Stimulated activated CD4-positive, alpha-beta T cell treated with anti-CD3 and anti-CD28 coated beads, Interleukin-15, amount 100 ng/mL, for 1 hour (primary cell): ENCODE measurements at places on chromosomes 11 and 22.

DNA sequence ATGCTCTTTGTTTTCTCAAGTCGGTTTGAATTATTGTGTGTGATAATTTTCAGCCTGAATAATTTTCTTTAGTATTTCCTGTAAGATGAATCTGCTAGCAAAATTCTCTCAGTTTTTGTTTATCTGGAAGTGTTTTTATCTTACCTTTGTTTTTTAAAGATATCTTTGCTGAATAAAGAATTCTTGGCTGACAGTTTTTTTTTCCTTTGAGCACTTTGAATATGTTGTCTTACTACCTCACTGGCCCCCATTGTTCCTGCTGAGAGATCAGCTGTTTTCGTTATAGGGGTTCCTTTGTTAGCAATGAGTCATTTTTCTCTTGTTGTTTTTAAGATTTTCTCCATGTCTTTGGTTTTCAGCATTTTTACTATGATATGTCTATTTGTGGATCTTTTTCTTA is 63.0 kb downstream of the HORMAD2 start:
- no peak for DNase-seq

GRCh38 chr11:114478001-114478410 is 38.7 kb downstream of the REXO2 start:
- no peak for DNase-seq

GRCh38 chr22:37433786-37434185 is 6.5 kb upstream of the ELFN2 start:
- no peak for DNase-seq

DNA sequence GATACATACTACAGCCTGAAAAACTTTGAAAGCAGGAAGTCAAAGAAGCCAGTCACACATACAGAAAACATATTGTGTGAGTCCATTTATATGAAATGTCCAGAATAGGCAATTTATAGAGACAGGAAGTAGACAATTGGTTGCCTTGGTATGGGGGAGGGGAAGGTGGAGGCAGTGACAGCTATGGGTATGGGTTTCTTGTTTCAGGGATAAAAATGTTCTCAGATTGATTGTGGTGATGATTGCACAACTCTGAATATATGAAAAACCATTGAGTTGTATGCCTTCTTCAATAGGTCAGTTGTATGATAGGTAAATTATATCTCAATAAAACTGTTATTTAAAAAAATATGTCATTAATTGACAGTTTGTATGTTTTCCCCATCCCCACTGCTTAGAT is 137.6 kb downstream of the SNX19 start:
- no peak for DNase-seq

- no peak for DNase-seq
Observed at GRCh38 chr11:14018441-14018840, 55.9 kb downstream of the SPON1 start.

DNA sequence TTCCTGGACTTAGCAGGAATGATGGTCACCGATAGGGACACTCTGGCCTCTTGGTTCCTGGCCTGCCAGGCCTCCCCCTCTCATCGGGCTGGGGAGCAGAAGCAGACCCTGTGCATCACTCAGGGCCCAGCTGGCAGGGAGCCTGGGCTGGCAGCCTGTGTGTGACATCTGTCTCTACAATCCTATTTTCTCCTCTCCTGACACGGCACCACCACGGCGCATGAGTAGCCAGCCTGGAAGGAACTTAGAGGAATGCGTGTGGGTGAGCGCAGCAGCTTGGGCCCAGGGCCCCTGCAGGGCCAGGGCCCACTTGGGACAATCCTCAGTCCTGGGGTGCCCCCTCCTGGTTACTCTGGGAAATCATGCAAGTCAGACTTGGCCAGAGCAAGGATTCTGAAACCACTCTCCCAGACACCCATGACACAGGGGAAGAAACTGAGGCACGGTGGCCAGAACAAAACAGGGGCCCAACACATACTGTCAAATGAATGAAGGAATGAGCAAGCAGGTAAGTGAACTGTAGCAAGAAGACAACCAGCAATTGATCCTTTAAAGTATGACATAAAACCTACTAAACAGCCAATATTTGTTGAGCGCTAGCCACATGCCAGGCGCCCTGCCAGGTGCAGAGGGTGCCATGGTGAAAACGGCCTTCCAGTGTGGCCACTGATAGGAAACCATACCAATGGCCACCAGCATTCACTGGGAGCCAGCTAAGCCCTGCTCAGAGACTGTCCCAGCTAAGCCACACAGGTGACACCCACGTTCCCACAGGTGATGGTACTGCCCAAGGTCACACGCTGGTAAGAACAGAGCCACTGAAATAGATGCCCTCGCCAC is 13.3 kb downstream of the RSPH14 start:
- DNase-seq: peak; percentile 52

DNA sequence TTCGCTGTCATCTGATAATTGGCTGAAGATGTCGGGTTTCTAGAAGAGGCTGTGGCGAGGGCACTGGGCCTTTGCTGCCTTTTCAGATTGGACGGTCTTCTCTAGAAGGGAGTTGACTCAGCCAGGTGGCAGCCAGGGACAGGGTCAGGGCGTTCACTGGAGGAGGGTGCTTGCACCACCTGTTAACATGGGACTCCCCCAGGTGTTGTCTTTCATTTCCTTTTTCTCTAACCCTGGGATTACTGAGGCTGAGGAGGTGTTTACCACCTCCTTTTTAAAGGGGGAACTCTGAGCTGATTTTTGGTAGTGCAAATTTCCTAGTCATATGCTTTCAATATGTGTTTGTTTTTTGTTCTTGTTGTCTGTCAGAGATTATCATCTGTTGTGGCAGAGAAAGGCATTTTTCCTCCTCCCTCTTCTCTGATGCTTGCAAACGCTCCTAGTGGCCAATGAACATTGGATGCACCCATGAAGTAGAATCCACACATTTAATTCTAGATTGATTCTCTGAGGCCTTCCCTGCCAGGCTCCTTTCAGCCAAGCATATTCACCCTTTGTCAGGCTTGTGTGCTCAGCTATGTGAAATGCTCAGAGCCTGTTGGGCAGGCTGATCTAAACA is 54.1 kb downstream of the LDLRAD3 start:
- DNase-seq: no peak

GRCh38 chr11:69915501-69916250 is 96.5 kb upstream of the FGF3 start:
- no peak for DNase-seq

DNA sequence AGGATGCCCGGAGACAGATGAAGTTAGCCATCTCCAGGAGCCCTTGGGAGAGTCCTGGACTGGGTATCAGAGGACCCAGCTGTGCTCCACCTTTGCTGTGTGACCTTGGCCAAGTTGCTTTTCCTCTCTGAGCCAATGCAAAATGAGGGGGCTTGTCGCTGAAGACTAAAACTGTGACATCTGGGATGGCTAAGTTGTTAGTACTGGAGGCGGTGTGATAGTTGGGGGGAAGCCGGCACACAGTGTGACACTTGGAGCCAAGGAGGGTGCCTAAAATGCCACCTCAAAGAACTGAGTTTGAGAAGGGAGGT is 481 bp downstream of the INPP5J start:
- DNase-seq: no peak

DNA sequence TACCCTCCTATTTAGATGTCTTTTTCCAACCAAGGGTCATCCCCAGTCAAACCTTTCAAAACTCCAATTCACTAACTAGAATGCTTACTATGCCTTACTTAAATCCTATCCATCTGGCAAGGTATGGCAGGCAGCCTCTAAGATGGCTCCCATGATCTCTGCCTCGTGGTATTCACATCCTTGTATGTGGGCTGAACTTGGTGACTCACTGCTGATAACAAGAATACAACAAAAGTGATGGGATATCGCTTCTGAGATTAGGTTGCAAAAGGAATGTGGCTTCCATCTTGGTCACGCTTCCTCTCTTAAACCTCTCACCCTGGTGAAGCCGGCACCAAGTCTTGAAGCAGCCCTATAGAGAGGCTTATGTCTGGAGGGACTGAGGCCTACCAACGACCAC is 29.6 kb upstream of the UPB1 start:
- no peak for DNase-seq

- DNase-seq: no peak
Observed at GRCh38 chr11:19077965-19078364, 17.4 kb upstream of the MRGPRX2 start.

- no peak for DNase-seq
Observed at GRCh38 chr22:37082251-37082873, 27.2 kb downstream of the TMPRSS6 start.

DNA sequence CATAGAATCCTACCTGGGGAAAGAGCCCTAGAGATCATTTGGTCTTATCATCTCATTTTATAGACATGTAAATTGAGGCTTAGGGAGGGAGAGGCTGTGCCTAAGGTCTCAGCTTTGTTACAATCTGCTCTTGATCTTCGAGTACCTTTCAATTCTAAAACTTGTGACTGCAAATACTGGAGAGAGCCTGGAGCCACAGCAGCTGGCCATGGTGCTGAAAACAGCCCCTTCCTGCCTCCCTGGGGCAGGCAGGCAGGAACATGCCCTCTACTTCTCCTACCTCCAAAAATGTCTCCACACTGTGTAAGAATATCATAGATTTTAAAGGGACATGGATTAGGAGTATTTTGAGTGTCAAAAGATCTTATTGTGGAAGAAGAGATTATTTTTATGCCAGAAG is 52.2 kb downstream of the C22orf42 start:
- no peak for DNase-seq

DNA sequence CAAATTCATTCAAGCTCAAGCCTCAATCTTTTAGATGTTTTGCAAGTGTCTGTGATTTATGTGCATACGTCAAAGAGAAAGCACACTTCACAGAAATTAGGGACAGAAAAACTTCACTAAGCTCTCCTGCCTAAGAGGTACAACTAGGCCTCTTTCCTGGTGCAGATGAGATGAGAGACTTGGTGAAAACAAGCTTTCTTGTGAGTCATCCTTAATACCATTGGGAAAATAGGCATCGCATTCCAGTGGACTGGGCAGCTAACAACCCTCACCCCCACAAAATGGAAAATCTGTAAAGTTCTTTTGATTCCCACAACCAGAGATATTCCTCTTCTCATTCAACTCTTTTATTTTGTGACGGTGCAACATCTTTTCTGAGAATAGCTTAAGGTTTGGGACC is 1110.4 kb upstream of the CCDC90B start:
- no peak for DNase-seq

- DNase-seq: no peak
Observed at GRCh38 chr11:96228473-96228891, 114.5 kb downstream of the MAML2 start.

GRCh38 chr11:33912405-33913361 is 20.8 kb upstream of the LMO2 start:
- no peak for DNase-seq

DNA sequence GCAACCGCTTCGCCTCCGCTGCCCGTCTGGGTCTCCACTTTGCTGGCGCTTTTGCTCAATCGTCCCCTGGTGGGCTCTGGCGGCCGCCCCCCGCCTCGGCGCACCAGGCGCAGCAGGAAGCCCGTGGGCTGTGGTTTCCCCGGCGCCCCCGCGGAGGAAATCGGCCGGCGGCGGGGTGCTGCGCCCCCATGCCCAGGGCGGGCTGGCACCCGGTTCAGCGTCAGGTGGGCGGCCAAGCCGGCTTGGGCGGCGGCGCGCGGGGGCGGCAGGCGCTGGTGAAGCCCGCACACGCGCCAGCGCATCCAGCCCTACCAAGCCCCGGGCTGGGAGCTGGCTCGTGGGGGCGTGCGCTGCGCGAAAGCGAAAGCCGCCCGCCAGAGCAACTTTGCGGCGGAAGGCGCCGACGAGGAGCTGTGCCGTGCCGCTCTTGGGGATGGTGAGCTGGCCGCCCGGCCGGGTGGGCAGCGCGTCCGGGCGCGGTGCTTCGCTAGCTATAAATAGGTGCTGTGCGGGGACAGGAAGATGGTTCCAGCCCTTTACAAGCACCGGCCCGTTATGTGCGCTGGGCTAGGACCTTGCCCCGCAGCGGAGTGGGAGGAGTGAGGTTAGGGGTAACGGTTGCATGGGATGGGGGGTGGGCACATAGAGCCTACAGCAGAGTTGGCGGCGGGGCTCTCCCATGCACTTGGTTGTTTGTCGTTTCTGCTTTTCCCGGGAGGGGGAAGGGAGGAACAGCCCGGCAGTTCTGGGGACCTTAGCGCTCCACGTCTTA is 25.0 kb upstream of the SUSD2 start:
- peak; percentile 25 for DNase-seq

DNA sequence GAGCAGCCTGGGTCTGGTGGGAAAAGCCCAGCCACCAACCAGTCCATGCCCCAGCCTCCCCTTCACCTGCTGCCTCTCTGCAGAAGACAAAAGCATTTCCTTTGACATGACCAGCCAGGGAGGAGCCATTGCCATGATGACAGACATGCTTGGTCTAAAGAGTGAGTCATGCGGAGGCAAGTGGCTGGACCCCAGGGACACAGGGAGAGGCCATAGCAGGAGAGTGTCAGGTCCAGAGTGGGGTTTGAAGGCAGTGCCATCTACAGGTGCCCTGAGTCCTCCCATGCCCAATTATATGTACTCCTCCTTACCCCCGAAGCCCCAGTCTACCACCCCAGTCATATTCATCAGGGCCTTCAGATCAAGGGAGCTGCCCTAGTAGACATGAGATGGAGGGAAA is 67.4 kb downstream of the SCN3B start:
- no peak for DNase-seq

- no peak for DNase-seq
Observed at GRCh38 chr11:120817158-120817557, 206.7 kb upstream of the TBCEL start.

DNA sequence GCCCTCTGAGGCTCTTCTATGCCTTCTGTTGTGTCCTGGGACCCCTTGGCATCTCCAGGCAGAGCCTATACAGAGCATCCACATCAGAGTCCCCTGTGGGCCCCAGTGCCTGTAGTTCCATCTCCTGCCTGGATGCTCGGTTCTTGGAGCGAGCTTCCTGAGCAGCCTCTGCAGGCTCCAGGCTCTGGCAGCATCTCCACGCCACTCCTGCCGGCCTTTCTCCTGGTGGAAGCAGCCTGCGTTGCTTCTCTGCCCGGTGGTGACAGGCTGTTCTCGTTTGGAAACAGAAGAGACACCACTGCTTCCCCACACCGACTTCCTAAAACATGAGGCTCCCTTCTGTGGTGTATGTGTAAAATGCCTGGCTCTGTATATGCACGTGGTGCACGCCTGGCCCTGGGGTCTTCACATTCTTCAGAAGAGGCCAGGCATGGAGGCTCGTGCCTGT is 52.8 kb downstream of the BCR start:
- no peak for DNase-seq

- DNase-seq: no peak
Observed at GRCh38 chr11:10032935-10033334, 261.1 kb downstream of the SBF2 start.

DNA sequence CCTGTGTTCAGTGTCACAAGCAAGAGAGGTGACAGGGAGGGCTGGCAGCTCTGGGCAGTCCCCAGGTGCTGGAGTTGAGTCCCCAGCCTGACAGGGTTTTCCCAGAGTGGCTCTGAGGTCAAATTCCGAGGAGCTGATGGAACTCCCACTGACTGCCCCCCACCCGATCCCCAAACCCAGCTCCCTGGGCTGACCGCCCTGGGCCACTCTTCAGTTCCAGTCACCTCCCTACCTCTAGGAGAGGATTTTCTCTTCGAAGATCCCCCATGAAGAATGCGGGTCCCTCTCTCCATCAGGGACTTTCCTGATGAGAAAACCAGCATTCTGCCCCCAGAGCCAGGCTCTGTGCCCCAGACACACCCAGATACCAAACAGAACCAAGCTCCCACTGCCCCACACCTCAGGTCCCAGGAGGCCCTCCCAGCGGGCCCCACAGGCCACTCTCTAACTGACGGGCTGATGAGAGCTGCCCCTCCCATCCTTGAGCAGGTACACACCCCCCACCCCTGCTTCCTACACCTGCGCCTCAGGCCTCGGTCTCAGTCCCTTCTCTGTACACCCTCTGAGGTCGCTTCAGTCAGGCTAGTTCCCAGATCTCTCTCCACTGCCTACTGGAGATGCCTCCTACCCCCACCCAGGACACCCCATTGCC is 12.1 kb upstream of the RAC2 start:
- no peak for DNase-seq
